ENCODE measurements at places on chromosomes 16 and 17.

DNA sequence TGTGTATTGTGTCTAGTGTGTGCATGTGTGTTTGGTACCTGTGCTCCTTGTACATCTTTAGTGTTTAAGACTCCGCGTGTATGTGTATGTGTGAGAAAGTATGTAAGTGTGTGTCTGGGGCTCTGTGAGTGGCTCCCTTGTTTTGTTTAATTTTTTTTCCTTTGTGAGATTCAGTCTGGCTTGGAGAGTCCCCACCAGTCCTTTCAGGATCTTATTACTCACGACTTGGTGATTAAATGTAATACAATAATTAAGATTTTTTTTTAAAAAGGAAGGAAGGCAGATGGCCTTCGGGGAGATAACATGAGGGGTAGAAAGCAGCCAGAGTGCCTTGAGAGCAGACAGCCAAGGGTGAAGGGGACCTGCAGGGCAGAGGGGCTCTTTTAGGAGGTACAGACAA, 33.9 kb downstream of the FZD2 start:
- no peak for DNase-seq

DNA sequence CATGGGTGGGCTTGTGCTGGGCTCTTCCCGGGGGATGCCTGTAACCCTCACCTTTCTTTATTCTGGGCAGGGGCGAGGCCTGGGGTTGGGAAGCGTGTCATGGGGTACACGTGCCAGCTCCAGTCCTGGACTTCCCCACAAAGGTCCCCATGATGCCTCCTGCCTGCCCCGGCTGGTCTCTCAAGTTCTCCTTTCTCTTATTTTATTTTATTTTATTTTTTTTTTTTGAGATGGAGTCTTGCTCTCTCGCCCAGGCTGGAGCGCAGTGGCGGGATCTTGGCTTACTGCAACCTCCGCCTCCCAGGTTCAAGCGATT, 8.6 kb downstream of the ATP2A3 start:
- DNase-seq: no peak

DNA sequence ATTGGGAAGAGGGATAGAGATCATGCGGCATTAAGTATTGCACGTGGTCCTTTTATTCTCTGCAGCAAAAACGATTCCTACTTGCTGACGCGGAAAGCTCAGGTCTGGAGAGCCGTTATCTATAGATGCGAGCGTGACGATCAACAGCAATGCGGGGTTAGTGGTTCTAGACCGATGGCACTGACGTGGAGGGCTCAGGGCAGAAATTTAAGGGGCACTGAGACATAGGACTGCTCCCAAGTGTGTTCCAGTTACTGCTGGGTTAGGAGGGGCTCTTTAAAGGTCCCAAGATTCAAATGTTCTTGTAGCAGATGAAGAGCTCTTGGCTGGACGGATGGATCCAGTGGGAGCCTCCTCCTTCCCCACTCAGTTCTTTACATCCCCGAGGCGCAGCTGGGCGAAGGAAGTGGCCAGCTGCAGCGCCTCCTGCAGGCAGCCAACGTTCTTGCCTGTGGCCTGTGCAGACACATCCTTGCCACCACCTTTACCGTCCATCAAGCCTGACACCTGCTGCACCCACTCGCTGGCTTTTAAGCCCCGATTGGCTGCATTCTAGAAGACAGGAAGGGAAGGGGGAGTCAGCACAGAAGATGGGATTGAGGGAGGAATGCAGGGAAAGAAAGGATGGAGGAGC, 732 bp upstream of the EXOSC6 start:
- DNase-seq: no peak

DNA sequence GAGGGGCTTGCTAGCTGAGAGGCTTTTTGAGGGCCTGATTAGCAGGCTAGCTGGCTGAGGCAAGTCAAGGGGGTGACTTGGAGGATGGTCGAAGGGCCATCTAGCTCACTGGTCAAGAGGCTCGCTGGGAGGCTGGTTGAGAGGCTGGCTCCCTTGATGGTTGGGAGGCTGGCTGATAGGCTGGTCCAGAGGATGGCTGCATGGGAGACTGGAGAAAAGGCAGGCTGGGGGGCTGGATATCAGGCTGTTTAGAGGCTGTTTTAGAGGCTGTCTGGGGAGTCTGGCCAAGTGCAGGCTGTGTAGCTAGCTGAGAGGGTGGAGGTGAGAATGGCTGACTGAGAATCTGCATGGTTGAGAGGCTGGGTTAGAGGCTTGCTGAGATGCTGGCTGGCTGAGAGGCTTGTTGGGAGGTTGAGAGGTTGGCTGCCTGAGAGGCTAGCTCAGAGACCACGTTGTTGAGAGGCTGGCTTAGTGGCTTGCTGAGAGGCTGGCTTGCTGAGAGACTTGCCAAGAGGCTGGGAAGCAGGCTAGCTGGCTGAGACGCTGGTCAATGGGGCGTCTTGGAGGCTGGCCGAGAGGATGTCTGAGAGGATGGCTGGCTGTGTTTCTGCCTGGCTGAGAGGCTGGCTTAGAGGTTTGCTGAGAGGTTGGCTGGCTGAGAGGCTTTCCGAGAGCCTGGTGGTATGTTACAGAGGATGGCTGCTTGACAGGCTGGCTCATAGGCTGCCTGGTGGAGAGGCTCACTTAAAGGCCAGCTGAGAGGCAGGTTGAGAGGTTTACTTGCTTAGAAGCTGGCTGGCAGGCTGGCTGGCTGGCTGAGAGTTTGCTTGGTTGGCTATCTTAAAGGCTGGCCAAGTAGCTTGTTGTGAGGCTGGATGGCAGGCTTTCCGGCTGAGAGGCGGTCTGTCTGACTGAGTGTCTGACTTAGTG, 36.6 kb upstream of the ACSM2B start:
- DNase-seq: no peak

- no peak for DNase-seq
Measured at GRCh38 chr17:83191388-83192160, 112.2 kb downstream of the METRNL start.

- no peak for DNase-seq
Measured at GRCh38 chr17:73657473-73658116, 13.3 kb upstream of the SDK2 start.

- no peak for DNase-seq
Measured at GRCh38 chr16:28062847-28063521, 530 bp downstream of the GSG1L start.

DNA sequence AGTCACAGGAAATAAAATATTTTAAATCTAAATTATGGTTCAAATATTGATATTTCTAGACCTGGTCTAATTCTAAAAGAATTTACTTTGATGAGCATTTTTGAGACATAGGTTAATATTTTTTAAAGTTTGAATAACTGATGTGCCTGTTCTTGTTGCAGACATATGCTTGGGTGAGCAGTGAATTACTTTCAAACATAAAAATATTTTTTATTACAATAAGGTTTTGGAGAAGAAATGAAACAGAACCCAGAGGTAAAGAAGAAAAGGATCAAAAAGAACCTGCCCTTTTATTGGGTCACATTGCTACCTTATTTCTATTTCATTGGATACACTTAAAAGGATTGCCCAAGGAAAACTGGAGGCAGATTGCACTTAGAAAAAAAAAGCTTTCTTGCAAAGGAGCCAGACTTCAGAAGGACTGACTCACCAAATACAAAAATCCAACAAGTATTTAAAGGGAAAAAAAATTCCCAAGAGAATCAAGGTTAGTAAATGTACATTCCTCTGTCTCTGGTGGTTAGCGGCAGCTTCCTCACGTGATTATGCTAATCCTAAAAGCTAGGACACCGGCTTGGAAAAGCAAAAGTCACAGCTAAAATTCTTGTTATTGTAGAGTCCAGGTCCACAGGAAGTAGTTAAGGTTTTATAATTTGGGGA, 18.5 kb downstream of the ENPP7 start:
- DNase-seq: no peak

GRCh38 chr16:80993834-80994233, 12.9 kb downstream of the CMC2 start:
- no peak for DNase-seq

DNA sequence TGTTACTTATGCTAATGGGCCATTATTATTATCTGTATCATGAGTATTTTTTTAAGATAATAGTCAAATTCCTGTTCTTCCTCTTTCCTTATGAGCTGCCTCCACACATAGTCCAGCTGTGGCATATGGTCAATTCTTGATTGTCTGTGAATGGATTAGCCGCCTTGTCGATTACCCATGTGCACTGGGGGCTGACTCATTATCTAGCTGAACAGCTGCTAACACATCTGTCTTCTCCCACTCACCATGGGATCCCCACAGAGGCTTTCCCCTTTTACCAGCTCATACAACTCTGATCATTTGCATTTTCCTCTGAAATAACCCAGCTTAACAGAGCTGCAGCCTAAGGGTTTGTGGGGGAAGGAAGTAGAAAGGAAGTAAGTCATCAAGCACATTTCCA, 915.0 kb downstream of the CDH11 start:
- no peak for DNase-seq

- DNase-seq: no peak
Measured at GRCh38 chr16:4936991-4937781, at the start of gene PPL. TSS of gene PPL (minus strand) at chr16:4937148. CDS start at chr16:4937045, 103 bp downstream.

DNA sequence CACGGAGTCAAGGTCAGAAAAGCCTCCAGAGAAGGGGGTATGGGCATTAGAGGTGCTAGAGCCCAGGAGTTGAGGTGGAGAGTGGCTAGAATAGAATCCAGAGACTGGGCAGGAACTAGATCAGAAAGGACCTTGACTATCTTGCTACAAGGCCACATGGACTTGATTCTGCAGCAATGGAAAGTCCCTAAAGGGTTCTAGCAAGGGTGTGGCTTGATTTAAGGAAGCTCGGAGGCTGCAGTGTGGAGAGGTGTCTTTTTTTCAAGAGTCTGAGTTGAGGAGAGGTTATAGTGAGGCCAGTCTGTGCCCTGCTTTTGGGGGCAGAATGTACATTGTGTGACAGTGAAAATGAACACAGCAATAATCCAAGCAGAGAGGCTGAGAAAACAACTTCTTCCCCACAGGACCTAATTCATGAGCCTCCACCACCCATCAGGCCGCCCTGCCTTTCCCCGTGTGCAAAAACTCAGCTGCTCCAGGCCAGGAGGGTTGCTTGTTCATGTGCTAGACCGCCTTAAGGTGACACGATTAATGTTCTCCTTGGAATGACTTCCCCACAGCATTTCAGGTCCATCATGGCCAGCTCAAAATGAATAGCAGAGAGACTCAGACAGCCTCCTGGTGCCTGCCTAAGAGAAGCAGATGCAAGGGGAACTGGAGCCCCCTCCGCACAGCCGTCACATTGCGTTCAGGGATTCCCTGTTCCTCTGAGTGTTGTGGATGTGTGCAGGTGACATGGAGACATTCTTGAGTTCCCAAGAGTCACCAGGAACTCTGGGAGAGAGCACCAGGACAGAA, 8.7 kb upstream of the BEAN1 start:
- DNase-seq: no peak

GRCh38 chr17:69228576-69228975, at the start of gene ABCA10:
TSS of gene ABCA10 (minus strand) at chr17:69228824. CDS start at chr17:69225358, 3,466 bp downstream.
- no peak for DNase-seq

GRCh38 chr17:82351254-82351712, 7.8 kb upstream of the TEX19 start:
- no peak for DNase-seq

- DNase-seq: no peak
Measured at GRCh38 chr16:21713549-21714368, 50.0 kb downstream of the OTOA start.

- no peak for DNase-seq
Measured at GRCh38 chr17:69084911-69085310, 24.2 kb upstream of the ABCA9 start.

DNA sequence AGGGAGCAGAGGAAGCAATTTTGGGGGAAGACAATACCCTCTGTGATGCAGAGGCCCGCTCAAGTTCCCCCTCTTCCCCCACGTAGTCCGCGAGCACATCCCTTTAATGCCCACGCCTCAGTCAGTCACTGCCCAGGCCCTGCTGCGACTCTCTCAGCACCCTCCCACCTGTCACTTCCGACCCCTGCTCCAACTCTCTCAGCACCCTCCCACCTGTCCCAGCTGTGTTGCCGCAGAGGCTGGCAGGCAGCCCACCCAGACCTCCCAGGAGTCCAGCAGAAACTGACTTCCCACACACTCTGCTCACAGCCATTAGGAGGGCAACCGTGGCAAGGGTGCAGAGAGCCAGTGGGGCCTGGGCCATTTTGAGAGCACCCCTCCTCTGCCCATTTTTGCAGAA, 92.7 kb downstream of the WSCD1 start:
- no peak for DNase-seq

- DNase-seq: no peak
Measured at GRCh38 chr16:55492756-55493380, 13.9 kb downstream of the MMP2 start.

GRCh38 chr16:68090533-68090932, 5.4 kb downstream of the NFATC3 start:
- no peak for DNase-seq

GRCh38 chr16:65021852-65022595, 99.8 kb downstream of the CDH11 start:
- DNase-seq: no peak

DNA sequence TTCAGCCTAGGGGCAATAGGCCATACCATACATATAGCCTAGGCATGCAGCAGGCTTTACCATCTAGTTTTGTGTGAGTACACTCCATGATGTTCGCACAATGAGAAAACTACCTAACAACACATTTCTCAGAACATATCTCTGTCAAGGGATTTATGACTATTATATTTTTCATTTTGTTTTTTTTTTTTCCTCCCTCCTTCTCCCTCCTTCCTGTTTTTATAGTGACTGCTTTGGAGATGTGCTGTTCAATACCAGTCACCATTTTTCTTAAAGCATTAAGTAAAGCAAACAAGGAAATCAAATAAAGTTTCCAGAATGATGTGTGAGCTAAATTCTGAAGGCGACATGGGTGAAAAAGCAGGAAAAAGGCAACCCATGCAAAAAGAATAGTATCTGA, 194.6 kb downstream of the STX8 start:
- DNase-seq: no peak

GRCh38 chr17:3739422-3740124, 15.9 kb downstream of the HASPIN start:
- no peak for DNase-seq

DNA sequence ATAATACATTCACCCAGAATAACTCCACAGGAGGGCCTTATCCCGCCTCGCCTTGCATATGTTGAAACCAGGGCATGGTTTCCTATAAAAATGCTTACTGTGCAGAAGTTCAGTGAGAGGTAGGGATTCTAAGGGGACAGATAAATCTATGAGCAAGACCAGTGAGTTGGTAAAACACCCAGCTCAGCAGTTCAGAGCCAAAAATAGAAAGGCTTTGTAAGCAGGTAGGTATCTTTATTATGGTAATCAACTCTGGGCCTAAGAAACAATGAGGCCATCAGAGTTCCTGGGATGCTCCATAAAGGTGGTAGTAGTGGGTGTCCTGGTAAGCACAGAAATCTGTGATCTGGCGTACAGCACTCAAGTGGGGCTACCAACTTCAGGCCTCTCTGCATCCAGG, 549.4 kb upstream of the CDH5 start:
- no peak for DNase-seq

GRCh38 chr16:88850531-88851199, 6.1 kb downstream of the GALNS start:
- DNase-seq: no peak

GRCh38 chr17:80860703-80861417, 130.8 kb upstream of the CHMP6 start:
- no peak for DNase-seq

DNA sequence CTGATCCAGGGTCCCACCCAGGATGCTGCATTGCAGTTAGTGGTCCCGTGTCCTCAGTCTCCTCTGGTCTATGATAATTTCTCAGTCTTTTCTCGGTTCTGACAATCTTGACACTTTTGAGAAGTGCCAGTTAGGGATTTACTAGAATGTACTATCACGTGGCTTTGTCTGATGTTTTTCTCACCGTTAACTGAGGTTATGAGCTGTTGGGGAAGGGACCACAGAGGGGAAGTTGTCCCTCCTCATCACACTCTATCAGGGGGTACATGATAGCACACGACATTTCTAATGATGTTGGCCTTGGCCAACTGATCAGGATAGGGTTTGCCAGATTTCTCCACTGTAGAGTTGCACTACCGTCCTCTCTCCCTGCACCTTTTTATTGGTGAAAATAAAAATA, 250.9 kb upstream of the SDK2 start:
- DNase-seq: no peak
